HS-27A (cell line): ENCODE measurements at places on chromosomes 1 and 21.

DNA sequence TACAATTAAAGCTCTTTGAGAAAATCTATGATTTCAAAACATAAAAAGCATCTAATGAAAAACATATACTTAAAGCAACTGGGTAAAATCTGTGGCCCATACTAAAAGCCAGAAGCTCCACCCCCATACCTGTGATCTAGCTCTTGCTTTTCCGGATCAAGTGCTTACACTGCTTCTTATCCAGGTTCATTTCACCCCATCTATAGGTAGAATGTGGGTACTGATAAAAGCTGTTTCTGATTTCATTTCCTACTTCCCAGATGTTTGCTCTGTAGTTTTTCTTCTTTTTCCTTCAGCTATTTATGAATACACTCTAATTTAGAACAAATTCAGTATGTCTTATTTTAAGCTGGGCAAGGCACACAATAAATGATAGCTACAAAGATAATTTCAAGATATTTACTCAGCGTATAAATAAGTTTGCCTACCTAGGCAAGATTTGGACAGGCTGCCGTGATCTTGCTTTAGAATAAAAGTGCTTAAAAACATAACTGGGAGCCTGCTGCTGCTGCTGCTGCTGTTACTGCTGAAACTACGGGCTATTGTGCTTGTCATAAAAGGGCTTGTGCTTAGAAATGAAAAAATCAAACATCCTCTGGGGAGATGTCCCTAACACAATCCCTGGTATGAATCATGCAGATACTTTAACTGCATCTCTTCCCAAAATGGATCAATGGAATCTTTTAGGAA is 2.1 kb downstream of the SIPA1L2 start:
- no peak for DNase-seq

- no peak for DNase-seq
These were observed 32.0 kb upstream of the PSEN2 start for GRCh38 chr1:226838456-226838855.

DNA sequence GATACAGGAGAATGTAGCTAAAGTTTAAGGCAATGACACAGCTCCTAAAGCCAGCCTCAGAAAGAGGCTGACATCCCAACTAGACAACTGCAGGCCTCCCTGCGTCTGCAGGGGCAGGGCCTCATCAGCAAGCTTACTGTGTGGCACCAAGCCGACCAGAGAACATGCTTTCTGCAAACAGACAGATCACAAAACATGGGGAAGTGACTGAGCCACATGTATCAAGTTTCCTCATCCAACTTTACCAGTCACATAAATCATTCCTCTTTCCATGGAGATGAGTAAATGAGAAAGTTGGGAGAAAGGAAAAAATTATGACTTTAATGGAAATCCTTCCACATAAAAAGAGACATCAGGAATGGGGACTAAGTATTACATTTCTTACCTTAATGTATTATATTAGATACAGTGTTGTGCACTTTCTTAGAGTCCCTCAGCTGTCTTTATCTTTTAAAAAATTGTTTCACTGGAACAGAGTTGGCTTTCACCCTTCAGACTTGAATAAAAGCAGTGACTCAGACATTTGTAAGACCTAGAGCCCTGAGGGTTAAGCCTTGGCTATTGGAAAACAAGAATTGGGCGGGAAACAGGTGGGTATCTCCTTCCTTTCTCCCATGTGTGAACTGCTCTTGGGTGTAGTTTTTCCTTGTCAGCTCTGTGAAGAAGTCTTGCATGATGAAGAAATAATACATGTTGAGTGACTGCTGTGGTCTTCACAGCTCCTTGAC is 305.7 kb upstream of the SNX7 start:
- no peak for DNase-seq

DNA sequence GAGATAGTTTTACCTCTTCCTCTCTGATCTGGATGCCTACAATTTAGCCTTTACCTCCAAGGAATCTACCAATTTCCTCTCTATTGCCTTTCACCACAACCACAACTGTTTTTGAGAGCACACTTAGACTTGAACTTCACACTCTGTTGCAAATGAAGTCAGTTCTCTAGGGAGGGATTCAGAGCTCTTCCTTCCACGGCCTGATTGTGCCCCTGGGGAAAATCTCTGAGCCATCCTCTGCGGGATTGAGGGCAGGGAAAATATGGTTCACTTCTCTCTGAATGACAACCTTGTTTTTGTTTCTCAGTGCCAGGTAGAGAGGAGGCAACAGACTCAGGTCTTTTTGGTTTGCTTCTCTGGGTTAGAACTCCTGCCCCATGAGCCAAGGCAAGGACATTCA is 35.4 kb upstream of the BCL10 start:
- DNase-seq: no peak

DNA sequence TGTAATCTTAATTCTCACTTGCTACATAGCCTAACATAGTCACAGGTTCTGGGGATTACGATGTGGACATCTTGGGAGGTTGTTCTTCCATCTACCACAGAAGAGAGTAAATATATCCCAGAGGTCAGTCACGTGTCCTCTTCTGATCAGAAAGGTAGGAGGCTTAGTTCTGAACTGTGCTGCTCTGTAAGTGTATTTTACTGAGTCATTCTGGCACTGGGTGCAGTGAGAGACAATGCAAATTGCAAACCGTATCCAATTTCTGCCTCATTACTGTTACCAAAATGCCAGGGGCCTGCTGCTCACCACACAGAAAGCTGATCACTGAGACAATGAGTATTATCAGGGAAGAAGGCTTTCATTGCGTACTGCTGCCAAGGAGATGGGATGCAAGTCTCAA is 104.0 kb downstream of the GABPA start:
- DNase-seq: no peak

DNA sequence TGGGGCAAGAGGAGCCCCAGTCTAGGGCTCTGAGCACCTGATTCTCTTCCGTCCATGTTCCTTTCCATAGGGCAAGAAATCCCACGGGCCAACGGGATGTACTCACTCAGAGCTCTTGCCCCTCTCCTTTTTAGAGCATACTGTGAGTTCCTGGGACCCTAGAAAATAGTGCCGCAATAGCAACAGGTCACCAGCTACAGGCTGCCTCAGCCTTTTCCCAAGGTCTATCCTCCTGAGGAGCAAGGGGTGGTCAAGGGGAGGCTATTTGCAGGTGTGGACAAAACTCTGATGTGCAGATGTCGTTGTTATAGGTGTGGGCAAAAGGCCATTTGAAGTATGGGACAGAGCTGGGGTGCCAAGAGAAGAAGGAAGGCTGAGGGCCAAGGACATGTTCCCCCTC is 1.6 kb upstream of the QSOX1 start:
- no peak for DNase-seq

DNA sequence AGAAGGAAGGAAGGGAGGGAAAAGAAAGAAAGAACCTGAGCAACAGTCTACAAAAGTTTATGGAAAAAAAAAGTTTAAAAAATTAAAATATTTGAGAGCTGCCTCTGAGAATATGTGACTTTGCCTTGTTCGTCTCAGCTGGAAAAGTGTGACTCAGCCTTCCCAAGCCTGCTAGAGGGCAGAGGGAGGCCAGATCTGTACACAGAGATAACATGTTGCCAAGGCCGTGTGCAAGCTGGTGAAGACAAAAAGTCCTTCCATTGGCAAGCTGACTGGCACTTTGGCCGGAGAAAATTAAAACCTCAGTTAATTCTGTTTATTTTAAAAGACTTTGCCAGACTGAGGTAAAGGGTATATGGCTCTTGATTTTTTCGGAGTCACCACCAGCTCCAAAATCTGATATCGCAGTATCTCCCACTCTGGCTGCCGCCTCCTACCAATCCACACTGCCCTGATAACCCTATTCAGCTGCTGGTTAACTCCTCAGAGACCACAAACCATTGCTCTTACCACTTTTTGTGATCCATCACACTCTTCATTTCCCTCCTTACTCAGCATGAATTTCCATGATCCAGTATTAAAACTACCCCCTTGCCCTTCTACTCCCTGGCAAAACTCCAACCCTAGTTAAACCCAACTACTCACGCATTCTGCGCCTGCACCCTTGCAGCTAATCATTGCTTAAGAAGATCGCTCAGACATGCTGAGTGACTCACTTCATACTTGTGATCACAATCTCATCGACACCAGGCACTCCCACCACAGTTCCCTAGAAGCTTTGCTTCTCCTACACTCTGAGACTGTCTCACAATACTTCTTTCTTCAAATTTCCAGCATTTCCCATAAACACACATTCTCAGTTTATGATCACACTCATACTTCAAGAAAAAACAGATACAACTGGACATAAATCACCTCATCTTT is 5.7 kb upstream of the PPP1R15B start:
- peak; percentile 93 for DNase-seq

DNA sequence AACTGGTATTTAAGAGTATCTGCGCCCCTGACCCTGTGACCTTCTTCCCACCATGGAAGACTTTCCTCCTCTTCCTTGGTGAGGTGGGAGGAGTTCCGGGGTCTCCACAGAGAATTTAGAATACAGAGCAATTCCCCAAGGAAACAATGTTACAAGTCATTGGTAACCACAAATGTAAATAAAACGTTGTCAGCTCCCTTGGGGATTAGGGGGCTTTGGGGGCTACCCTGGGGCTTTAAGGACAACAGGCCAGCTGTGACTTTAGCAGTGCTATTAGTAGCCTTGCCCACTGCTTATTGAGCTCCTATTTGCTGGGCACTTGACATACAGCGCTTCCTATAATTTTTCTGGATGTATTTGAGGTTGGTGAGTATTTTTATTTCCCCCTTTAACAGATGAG is 69.0 kb downstream of the IGSF21 start:
- DNase-seq: no peak

GRCh38 chr1:116690849-116691406 is 23.4 kb upstream of the IGSF3 start:
- no peak for DNase-seq
